ENCODE measurements at places on chromosomes 12 and 14.

DNA sequence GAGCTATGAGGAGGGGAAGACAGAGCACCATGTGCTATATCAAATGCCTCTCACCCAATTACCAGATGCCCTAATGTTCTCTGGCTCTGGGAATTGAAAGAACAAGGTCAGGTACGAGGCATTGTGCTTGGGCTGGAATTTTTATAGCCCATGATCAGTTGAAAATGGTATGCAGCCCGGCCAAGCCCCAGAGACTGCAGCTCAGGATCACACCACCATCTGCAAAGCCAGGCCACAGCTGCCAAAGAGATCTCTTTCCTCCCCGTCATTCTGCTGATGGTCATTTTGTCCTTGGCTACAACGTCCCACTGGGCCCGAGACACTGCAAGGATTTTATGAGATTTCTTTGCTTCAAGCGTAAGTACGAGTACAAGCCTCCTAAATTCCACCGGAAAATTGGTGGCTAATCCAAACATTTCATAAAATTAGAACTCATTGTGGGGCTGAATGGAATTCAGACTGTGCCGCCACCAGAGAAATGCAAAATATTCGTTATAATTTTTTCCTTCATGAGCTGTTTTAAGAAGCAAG, 15.1 kb downstream of the NUAK1 start:
- no peak for DNase-seq

DNA sequence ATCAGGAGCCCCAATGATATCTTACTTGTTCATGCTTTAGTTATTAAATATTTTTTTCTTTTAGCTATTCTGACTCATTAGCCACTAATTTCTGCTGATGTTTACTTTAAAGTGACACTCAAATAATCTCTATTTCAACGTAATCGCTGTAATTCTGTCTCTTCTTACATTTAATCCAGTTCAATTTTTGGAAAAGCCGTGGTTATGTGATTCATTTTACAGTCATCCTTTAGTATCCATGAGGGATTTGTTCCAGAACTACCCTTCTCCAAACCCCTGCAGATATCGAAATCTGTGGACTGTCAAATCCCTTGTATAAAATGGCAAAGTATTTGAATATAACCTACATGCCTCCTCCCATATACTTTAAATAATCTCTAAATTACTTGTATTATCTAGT, 1103.4 kb downstream of the LRFN5 start:
- no peak for DNase-seq

- no peak for DNase-seq
Observed at GRCh38 chr12:131984334-131984733, 34.6 kb downstream of the EP400 start.

GRCh38 chr12:130989391-130989790, 35.7 kb downstream of the ADGRD1 start:
- DNase-seq = no peak

DNA sequence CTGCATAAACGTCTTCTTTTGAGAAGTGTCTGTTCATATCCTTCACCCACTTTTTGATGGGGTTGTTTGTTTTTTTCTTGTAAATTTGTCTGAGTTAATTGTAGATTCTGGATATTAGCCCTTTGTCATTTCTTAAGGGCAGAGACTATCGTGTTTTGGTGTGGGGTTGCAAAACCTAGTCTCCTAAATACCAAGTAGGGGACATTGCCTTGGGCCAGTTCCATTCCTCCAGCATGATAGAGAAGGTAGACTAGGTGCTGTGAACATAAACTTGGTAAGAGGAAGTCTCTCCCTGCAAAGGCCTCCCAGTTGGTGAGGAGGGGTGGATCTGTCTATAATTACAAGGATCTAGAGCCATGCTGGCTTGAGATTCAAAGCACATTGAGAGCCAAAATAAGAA, 390.7 kb downstream of the VRK1 start:
- DNase-seq = no peak

DNA sequence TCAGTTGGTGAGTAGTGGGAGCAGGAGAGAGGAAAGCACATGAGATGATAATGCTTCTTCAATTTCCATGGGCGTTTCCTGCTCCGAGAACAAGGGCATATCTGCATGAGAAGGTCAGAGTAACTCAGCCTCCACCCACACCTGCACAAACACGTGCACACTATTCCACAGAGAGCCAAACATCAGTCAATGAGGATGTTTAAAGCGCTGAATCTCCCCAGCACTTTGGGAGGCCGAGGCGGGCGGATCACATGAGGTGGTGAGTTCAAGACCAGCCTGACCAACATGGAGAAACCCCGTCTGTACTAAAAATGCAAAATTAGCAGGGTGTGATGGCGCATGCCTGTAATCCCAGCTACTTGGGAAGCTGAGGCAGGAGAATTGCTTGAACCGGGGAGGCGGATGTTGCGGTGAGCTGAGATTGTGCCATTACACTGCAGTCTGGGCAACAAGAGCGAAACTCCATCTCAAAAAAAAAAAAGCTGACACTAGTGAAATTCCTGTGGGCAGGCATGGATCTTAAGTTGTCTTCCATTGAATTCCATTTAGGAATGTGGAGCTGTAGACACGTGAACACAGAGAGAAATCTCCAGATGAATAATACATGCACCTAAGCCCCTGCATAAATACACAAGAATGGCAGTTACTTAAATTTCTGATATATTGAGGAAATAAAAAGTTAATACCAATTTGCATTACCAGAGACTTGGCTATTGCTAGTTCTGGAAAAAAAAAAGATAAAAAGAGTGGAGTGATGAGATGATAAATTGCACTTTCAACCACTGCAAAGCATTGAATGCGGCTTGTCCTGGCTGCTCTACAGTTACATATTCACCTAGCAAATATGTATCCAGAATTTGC, 1097.4 kb upstream of the TMEM132C start:
- DNase-seq = no peak

DNA sequence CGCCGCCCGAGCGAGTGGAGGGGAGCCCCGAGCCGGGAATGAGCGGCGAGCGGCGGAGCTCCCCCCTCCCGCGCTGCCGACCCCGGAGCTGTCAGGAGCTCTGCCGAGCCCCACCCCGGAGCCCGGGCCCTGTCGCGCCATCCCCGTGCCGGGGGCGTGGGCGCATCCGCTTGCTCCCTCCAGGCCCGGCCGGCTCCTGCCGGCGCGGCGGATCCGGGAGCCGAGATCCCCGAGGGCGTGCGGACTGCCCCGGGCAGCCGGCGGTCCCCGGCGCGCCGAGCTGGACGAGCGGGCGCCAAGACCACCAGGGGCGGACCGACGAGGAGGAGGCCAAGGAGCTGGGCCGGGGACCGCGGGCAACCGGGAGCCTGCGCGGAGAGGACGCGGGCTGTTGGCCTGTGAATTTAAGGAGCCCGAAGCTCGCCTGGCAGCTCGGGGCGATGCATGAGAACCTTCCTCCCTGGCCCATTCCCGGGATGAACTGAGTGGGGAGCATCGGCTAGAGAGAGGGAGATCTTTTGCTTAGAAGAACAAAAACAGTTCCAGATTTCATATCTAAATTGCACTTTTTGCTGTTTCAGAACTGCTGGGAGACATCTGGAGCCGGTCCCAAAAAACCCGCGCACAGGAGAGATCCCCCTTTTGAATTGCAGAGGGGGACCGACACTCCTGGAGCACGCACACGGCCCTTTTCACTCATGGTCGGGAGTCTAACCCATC, 2.0 kb downstream of the PTHLH start:
- DNase-seq = no peak

GRCh38 chr12:95681210-95681765, 109.3 kb downstream of the NTN4 start:
- DNase-seq = no peak

- DNase-seq = no peak
Observed at GRCh38 chr12:5242440-5242839, 189.5 kb upstream of the NTF3 start.

DNA sequence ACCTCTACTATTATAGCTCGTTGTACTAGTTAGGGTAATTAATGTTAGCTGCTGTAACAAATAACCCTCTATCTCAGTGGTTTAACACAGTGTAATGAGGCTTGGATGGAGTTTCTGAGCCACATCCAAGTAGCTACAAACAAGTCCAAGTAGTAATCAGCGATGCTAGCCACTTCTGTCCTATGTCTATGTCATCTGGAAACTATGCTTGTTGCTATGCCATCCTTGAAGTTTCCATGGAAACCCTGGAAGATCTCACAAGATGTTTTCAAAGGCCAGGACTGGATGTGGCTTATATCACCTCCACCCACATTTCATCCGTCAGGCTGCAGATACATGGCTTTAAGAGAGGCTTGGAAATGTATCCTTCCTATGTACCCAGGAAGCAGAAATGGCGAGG, 422.1 kb downstream of the AACS start:
- DNase-seq = no peak

DNA sequence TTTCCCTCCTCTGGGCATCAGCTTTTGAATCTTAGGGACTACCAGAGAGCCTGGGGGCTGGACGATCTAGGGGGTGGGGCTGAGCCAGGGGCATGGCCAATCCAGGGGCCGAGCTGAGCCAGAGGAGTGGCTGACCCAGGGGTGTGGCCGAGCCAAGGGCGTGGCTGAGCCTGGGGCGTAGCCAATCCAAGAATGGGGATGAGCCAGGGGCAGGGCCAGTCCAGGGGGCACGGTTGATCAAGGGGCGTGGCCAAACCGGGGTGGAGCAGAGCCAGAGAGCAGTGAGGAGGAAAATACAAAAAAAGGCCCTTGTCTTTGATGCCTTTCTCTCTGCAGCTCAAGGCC, 219.3 kb upstream of the NOS1 start:
- DNase-seq = no peak

DNA sequence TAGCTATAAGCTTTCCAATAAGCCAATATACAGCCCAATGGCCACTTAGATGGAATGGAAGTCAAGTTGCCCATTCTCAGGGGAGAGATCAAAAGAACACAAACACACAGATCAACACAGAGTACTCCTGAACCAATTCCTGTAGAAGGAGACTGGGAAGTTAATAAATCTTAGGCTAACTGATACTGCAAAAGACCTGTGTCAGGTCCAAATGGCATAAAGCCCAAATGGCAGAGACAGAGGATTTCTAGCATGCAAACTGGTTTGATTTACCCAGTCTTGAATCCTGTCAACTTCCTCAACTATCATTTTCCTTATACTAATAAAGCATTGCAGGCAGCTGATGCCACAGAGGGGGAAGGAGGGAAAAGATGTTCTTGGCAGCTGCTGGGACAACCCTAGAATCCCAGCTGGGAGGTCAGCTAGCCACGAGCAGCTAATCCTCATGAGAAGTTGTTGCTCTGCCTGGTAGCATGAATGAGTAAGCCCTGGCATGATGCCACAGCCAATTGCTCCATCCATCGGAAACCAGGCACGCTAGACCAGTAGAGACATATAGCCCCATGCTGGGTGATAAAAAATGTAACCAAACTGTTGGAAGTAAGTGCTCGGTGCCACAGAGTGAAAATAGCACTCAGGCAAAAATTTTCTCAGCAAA, 26.2 kb downstream of the ANG start:
- DNase-seq = no peak

- DNase-seq = no peak
Observed at GRCh38 chr12:2904260-2904659, 13.6 kb downstream of the TULP3 start.

DNA sequence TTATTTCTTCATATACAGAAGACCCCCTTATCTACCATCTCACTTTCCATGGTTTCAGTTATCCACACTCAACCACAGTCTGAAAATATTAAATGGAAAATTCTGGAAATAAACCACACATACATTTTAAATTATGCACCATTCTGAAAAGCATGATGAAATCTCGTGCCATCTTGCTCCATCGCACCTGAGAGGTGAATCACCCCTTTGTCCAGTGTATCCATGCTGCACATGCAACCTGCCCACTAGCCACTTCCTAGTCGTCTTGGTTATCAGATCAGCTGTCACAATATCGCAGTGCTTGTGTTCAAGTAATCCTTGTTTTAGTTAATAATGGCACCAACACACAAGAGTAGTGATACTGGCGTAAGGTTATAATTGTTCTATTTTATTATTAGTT, 145.7 kb downstream of the C12orf42 start:
- no peak for DNase-seq

GRCh38 chr12:79932357-79932756, 2.5 kb downstream of the PPP1R12A start:
- no peak for DNase-seq

DNA sequence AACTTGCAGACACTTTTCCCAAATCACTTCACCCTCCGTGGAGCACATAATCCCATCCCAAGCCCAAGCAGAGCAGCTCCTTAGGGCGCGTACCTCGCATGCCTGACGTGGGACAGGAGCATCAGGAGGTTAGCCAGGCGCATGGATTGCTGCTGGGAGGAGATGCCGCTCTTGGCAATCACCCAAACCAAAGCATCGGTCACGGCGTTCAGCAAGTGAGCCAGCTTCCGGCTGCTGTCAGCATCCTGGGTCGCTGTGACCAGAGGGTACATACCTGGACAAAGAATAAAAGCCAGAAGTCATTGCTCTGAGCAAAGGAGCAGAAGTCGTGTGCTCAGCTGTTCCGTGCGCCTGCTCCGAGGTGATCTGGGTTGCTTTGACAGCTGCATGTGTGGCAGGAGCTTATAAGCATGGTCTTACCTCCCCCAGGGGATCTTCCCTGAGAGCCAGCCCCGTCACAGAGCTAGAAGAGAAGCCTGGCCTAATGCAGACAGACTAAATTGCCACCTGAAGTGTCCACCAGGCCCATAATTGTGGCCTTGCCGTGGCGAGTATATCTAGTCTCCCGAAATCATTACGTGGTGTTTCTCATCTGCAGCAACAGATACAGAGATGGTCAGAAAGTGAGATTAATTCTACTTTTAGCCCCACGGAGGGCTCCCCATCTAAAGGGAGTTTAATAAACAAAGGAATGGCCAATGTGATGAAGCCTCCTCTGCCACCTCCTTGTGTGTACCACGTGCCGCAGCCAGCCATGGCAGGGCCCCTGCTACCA, 59.1 kb downstream of the ESR2 start:
- DNase-seq = no peak

GRCh38 chr14:19851365-19851764, 23.6 kb upstream of the OR4K2 start:
- DNase-seq = no peak

DNA sequence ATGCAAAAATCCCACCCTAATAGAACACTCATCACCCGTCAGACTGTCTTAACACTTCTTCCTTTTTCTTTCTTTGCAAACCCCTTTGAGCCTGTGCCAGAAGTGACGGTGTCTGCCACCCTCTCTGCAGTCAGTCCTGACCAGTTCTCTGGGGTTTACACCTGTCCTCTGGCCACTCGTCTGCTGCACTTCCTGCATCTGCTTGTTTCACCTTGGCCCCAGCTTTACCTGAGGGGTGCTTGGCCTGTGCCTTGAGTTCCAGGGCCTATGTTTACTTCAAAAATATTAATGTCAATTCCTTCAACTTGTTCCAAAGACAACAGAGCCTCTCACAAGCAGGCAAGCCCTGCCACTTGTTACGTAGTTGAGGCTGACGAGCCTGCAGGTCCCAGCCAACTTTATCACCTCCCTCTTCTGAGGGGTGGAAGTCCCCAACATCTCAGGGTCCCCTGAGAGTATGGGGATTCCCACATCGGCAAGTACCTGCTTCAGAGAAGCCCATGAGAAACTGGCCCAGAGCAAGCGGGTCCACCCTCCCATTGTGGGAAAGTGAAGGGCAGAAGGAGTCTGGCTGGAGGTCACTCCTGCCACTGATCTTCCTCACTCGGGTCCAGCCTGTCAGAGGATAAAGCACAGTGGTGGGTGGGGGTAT, 205.4 kb downstream of the DAD1 start:
- no peak for DNase-seq

GRCh38 chr12:47071241-47071852, 8.1 kb upstream of the PCED1B start:
- no peak for DNase-seq
